H9 (cell line): ENCODE measurements at places on chromosomes 3 and 15. TPM values are rescaled to one million over a fixed set of nuclear protein-coding genes. Genes with fewer than 3 reads are reported as not detected.
A peak's percentile ranks its signal among the peaks of the same experiment; 100 is the strongest.

Gene EPHA3
- total RNA-seq: 0.59 and 0.66 TPM in 2 replicates

Gene EDEM1
- 11.6 and 11.7 TPM in 2 replicates for total RNA-seq

DNA sequence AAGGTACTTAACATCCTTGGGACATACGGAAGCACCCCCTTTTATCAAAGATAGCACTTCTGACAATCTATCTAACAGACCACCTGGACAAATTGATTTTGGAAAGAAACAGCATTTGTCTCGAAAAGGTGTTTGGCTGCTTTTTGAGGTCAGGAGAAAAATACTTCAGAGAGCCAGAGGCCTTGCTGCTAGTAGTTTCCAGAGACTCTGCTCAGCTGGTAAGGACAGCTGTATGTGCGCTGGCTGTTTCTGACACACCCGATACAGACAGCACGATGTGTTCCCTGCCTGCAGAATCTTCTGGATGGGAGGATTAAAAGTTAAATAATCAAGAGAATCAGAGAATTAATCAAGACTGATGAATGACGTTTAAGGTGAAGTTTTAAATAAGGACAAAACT is 15.6 kb upstream of the GYG1 start:
- no peak for DNase-seq

GRCh38 chr15:30870681-30871080 is 33.0 kb upstream of the FAN1 start:
- no peak for DNase-seq

GRCh38 chr3:169661361-169662131 is 2.0 kb downstream of the MECOM start:
- DNase-seq: peak; percentile 56
